H1 (cell line): ENCODE measurements at places on chromosomes 3 and 15. TPM values are rescaled to one million over a fixed set of nuclear protein-coding genes. Genes with fewer than 3 reads are reported as not detected.

DNA sequence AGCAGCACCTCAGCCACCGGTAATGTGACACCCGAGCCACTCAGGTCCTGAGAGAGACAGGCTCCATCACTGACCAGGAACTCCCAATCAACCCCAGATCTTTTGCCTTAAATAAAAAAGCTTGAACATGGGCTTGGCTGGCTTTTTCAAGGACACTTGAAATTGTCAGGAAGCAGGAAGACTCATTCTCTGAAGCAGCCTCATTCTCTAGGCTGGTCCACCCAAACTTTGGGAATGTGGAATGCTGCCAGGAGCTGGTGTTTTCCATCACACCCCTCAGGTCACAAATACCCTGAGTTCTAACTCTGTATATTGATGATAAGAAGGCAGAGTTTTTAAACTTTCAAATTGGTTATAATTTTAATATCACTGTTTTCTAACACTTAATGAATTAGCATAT, 17.0 kb downstream of the CXCR6 start:
- no peak for DNase-seq

The TMEM45A gene
- polyA plus RNA-seq: 6.9 and 14.2 TPM in 2 replicates

The DUOXA2 gene
- 0.05 TPM in 1 of 2 replicates, not detected in the other for polyA plus RNA-seq

GRCh38 chr15:64856429-64857145, 14.9 kb downstream of the PLEKHO2 start:
- DNase-seq: no peak

The SRP14 gene
- 121 and 223 TPM in 2 replicates for polyA plus RNA-seq

The SSR3 gene
- 59.5 and 92.7 TPM in 2 replicates for polyA plus RNA-seq

DNA sequence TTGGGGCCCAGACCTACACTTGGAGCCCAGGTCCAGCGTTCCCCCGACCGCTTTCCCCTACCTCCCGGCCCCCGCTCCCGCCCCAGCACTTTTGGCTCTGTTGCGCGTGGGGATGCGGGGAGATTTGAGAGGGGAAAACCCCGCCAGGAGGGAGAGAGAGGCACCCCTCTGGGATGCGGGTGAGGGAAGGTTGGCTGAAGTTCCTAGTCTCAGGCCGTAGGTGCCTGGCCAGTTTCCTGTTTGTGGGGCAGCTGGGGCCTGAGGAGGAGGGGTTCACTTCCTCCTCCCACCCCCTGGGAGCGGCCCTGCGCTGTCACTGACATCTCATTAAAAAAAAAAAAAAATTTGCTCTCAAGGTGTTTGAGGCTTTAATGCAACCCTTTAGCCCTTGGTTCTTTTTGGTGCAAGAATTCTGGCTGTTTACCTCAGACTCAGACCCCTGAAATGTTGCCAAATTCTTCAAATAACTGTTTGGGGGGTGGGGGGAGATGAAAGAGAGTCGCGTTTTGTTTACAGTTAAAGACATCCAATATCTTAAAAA, 2.6 kb downstream of the FAM43A start:
- no peak for DNase-seq

GRCh38 chr3:94114666-94115065, 51.8 kb downstream of the NSUN3 start:
- DNase-seq: no peak

GRCh38 chr3:177282119-177282655, 84.9 kb upstream of the TBL1XR1 start:
- no peak for DNase-seq

DNA sequence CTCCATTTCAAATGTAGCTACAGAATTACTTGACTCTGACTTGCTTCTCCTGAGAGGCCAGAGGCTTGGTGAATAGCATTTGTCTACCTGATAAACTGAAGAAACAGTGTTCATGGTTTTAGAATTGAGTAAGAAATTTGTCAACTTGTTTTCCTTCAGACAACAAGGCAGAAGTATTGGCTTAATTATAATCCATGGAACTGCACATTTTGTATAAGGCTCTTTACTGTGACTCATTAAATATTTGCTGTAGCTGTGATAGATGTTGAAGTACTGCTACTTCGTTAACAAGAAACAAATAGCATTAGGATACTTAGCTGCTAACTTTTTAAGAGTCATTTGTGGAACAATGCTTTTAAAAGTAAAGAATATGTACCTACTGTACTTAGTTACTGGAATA, 4.6 kb downstream of the UNC13C start:
- no peak for DNase-seq

DNA sequence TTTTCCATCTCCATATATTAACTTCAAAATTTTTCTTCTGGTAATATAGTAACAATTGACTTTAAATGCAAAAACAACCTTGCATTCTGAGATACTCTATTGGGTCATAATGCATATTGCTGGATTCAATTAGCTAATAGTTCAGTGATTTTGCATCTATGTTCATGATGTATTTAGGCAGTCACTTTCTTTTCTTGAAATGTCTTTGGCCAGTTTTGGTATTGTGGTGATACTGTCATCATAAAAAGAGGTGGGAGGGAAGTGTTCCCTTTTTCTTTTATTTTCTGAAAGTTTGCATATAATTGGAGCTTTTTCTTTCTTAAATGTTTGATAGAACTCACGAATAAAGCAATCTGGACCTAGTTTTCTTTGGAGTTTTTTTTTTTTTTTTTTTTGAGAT, 67.4 kb upstream of the ZNF148 start:
- no peak for DNase-seq

DNA sequence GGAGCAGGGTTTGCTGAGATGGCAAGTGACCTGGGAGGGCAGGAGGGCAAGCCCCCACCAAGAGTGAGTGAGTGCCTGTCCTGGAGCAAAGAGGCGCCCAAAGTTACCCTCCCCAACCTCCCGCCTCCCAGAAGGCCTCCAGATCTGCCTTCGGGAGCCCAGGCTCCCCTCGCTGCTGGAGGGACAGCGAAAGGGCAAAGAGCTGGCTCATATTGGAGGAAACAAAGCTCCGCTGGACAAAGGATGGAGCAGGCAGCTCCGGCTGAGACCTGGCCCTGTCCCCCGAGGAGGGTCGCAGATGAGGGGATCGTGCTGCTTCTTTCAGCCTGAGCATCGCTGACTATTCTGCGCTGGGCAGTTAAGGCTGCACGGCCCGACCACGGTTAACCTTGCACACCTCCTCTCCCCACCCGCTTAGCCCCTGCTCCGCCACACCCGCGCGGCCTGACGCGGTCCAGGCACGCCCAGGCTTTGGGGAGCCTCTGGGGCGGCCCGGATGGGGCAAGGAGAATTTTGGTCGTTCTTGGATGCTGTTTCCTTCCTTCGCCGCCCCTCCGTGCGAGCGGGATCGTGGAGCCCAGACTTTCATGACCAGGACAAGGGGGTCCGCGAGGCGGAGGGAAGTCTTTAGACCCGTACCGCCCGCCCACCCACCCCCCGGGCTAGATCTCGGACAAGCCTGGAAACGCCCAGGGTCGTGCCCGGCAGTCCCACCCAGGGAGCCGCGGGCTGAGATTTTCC, 651 bp downstream of the PLCD1 start:
- peak; percentile 77 for DNase-seq

The CYP8B1 gene
- polyA plus RNA-seq: not detected in 2 replicates

- DNase-seq: no peak
Observed at GRCh38 chr3:175552929-175553328, 693.8 kb downstream of the NAALADL2 start.

The GCSAM gene
- not detected in 2 replicates for polyA plus RNA-seq

GRCh38 chr3:37598808-37599581, 262.7 kb upstream of the CTDSPL start:
- no peak for DNase-seq

- no peak for DNase-seq
Observed at GRCh38 chr3:150278843-150279381, 129.2 kb upstream of the TSC22D2 start.

The KNG1 gene
- 0.05 TPM in 1 of 2 replicates, not detected in the other for polyA plus RNA-seq

DNA sequence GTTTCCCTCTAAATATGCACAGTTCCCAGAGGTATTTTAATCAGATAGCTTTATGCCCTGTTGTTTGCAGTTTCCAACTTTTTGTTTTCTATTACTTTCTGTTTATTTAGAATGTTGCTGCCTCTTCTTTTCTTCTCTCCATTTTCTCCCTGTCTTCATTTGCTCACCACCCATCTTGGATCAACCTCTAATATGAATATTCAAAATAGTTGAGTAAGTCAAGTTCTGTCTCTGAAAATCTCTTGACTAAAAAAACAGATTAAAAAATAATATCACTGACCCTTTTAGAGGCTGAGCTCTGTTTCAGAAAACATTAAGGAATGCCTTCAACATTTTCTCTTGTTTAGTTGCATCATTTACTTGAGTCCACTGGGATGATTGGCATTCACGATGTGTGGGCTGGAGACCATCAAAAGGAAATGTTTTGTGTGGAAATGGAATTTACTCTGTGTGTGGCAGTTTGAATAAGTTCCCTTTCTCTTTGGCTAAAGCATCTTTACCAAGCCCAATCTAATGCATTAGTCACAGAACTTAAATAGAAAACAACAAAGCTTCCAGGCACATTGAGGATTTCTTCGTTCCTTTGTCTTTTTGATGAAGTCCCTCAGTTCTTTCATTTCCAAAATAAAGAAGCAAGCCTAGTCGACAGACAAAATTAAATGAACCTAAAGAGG, 633.9 kb upstream of the TGFBR2 start:
- peak; percentile 34 for DNase-seq

DNA sequence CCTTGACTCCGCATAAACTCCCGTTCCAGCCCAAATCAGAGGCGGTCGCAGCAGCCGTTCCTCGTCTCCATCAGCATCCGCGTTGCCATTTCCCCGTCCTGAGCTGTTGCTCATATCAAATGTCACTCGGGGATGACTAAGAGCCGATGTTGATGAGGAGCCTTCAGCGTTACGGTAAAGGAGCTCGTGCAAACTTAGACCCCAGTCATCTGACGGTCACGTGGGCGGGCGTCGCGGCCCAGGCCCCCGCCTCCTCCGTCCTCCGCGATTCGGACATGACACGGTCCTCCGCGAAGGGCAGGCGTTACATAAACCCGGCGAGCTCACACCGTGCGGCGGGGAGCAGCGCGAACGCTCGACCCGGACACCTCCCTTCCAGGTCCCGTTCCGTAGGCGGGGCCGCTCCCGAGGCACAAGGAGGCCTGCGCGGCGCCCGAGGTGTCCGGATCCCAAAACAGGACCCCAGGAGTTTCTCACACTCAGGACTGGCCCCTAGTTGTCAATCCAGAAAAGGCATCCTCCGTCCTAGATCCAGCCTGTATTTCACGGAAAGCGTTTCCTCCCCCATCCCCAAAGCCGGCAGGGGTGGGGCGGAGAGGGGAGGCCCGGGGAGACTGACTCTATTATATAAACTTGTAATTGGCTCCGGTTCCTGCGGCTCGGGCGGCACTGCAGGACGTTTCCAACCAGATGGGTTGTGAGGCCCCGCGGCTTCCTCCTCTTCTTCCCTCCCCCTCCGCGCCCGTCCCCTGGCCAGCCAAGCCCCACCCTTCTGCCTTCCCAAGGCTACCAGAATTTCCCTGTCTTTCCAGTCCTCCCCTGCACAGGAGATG, 100.0 kb upstream of the IGF1R start:
- peak; percentile 23 for DNase-seq

GRCh38 chr15:39581242-39581792, 438 bp downstream of the THBS1 start:
- no peak for DNase-seq

GRCh38 chr3:124168271-124168670, 176.3 kb upstream of the ROPN1 start:
- DNase-seq: no peak
